ENCODE measurements at places on chromosomes 6 and 20.

GRCh38 chr6:134309983-134310605 is 7.8 kb downstream of the SGK1 start:
- no peak for DNase-seq

GRCh38 chr6:130223508-130223907 is 757 bp upstream of the SAMD3 start:
- DNase-seq = no peak

GRCh38 chr6:36128073-36128472 is 2.2 kb upstream of the MAPK13 start:
- DNase-seq = no peak

DNA sequence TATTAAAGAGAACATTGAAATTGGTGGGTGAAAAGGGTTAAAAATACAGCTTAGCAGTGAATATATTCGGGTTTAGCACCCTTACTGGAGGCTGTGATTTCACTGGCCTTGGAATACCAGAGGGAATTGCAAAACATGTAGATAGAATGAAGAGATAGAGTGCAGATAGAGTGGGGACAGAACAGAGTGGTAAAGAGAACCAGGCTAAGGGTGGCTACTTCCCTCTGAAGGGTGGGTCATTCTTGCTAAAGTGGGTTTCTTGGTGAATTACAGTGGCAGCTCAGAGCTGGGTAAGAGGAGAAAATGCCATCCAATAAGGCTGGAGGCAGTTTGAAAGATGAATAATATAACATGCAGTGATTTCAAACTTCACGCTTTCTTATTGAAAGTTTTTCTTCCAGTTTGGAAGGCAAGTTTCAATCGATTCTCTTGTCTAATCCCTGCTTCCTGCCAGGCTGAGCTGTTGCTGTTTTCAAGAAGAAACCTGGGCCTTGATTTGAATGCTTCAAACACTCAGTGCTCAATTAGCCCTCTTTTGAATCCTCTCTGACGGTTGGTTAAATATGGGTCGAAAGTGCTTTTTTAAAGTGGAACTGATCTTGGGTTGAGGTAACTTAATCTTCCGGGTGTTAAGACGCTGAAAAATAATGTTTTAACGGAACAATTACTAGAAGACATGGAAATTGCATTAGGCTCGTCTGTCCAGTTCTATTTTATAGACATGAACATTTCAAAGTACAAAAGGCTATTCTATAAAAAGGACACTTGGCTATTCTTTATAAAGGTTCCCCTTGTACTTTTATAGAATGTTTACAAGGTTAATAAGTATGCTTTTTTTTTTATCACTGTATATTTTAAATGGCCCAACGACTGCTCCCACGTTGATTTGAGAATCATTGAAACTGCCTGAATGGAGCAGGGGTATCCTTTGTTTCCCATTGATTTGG is 203.3 kb downstream of the BCAS1 start:
- no peak for DNase-seq

- DNase-seq = no peak
These were observed 39.7 kb upstream of the EMILIN3 start for GRCh38 chr20:41406353-41406752.

- no peak for DNase-seq
These were observed 143.2 kb upstream of the TENT5A start for GRCh38 chr6:81895511-81896185.

DNA sequence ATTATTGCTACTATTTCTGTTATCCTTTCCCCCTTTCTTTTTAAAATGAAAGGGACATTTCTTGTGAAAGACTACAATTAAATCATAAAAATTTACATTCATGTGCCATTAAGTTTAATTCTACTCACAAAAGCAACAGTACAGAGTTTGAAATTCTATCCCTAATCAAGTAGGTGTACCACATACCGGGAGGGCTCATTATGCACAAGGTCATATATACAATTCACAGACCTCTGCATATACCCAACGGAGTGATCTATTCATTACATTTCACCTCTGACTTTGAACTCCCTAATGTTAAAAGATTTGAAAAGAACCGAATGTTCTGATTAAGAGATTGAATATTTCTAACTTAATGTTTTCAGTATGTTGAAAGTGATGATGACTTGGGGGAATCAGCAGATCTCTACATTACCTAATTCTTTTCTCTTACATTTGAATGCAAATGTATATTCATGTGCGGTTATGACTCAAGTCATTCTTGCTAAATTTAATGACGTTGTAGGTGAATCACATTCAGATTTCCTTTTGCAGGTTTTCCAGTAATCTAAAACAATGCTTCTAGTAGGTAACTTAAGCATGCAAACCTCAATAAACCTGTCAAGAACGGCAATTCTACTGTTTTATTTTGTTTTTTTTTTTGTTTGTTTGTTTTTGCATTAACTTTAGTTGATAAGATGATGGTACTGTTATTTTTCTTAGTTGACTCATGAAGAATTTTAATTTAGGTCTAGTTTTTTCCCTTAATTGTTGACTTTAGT is 7.3 kb downstream of the EYA4 start:
- DNase-seq = no peak

GRCh38 chr6:156407334-156407733 is 369.8 kb upstream of the ARID1B start:
- no peak for DNase-seq

- DNase-seq = peak; percentile 43
These were observed 97.5 kb downstream of the PRKN start for GRCh38 chr6:162630069-162630468.
